Activated CD4-positive, alpha-beta T cell treated with anti-CD3 and anti-CD28 coated beads for 48 hours (primary cell): ENCODE measurements at places on chromosomes 11 and 22.

DNA sequence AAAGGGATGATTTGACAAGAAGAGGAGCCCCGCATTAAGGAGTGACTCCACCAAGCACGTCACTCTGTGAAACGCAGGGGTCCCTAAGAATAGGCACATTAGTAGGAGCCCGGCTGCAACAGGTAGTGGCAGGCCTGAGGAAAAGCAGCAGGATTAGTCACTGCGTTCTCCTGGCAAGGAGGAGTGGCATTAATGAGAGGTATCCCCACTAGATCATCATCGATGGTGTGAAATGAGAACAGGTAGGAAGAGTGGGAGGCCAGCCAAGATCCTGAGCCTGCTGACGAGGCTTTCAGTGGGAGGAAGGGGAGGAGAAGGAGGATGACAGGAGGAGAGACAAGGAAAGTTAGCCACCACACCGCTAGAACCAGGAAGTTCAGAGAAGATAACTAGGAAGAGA, 38.6 kb downstream of the NRXN2 start:
- no peak for DNase-seq

- no peak for DNase-seq
Measured at GRCh38 chr11:35073691-35074419, 65.1 kb upstream of the CD44 start.

- DNase-seq: no peak
Measured at GRCh38 chr22:36226189-36226588, 13.1 kb downstream of the APOL2 start.

DNA sequence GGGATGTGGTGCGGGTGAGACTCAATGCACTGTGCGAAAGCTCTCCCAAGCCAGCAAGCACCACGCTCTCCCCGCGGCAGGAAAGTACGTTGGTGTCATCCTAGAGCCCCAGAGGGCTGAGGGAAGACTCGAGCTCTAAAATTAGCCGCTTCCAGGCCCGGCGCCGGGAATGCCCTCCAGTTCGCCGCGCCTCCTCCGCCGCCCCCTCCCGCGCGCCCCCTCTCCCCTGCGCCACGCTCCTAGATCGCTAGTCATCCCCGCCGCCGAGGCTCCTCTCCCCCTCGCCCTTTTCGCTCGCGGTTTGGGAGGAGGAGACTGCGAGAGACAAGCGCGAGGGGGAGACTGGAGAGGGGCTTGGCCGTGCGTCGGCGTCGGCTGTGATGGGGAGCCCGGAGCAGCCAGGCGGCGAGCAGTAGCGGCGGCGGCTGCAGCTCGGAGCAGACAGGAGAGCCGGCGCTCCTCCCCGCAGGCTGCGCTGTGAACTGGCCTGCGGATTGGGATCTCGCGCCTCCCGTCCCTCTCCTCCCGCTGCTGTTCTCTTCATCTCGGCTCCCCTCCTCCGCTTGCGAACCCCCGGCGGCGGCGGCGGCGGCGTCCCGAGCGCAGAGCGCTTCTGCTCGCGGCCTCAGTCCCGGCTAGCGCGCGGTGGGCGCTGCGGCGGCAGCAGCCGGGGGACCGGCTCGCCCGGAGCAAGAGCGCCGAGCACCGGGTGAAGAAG, at the start of gene FAT3:
FAT3 (plus strand) TSS at position 412 of the 718 bp plus-strand sequence. CDS start 127,295 bp downstream, outside the sequence.
- peak; percentile 7 for DNase-seq

DNA sequence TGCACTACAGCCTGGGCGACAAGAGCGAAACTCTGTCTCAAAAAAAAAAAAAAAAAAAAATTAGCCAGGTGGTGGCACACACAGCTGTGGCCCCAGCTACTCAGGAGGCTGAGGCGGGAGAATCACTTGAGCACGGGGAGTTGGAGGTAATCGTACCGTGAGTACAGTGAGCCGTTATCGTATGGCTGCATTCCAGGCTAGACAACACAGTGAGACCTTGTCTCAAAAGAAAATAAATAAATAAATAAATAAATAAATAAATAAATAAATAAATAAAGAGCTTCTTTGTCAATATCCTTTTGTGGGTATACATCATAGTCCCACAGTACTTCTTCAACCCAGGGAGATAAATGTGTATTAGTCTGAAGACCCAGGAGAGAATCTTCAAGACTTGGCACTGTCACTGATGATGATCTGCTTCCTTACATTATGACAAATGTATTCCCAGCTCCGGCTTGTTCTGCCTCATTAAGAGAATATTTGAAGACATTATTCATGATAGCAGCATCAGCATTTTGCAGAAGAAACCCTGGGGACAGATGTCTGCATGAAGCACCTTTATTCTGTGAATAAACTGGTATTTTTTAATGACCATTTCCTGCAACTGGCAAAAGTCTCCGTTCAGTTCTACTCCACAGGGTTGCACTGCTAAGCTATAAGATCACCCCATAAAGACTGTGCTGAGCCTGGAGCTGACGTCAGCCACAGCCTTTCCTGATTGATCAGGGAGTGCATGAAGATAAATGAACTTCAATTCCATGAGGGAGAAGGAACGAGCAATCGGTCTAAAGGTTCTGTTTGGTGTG, 1.6 kb upstream of the ACY3 start:
- no peak for DNase-seq

DNA sequence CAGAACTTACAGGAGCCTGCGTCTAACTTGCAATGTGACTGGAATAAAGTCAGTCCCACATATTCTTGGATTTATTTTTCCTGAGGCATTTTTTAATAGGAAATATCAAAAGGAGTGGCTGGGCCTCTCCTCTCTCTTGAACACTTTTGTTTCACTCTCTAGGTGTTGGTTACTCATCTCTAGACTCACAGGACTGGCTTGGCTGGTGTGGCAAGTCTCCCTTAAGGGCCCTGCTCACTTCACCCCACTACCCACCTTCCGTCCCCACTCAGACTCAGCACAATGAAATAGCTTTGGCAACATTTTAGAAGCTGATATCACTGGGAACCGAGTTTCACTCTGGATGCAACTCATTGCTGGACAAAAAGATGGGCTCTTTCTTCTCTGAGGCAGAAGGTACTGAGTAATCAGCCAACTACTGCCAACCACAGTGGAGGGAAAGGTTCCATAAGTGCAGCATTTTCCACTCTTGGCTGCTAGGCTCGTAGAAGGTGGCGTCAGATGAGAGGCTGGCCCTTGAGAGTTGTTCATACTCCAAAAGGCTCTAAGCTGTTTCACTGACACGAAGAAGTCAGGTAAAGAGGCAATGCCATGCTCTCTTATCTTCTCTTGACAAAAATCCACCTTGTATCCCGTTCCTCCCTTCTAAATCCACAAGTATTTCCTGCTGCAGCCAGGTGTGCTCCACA, 390.6 kb downstream of the SOX6 start:
- DNase-seq: no peak

DNA sequence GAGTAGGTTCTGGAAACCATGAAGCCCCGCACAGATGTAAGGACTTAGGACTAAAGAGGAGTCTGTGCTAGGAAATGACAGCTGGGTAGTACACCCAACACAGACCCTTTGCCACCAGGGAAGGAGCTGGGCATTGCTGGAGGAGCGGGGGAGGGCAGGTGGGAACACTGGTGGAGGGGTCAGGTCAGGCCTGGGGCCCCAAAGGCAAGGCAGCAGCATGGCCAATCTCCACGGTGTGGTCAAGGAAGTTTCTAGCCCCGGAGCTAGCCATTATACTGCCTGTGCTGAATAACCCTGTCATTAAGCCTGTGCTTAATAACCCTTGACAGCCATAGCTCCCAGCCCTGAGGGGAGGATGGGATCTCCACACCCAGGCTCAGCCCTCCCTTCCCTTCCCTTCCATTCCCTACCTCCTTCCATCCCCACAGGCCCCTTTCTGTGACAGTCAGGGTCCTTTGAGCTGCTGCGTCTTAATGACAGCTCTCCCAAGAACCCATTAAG, 2.1 kb downstream of the TMPRSS4 start:
- no peak for DNase-seq

DNA sequence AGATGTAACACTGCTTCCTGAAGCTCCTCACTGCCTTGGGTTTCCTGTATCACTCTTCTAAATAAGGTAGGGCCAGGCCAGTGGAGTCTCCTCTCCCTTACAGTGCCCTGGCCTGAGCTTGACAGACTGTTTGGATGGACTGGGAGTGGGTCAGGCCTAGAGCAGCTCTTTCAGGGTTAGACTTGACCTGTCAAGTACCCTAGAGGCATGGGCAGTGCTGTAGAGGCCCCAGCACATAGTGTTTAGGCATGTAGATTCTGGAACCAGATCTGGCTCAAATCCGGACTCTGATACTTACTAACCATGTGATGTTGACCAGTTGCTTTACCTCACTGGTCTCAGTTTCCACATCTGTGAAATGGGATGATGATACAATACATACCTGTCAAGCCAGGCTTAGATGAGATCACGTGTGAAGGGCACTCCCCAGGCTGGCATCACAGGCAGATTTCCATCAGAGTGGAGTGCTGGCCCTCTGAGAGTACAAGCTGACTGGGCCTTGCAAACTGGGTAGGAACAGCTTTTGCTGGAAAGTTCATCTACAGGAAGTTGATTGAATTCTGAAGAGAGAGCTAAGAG, 1.4 kb upstream of the MICAL2 start:
- no peak for DNase-seq

DNA sequence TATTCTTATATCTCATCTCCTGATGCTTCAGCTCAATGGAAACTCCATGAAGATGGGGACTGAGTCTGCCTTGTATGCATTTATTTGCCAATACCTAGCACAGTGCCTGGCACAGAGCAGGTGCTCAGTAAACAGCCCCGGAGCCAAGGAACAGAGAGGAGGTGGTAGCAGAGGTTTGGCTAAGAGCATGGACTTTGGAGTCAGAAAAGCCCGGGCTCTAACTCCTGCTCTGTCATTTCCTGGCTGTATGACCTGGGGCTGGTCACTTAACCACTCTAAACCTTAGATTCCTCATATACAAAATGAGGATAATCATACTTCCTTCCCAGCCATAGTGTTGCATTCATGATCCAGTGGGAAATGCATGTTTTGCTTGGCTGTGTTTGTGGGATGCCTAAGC, 36.6 kb downstream of the TP53I11 start:
- no peak for DNase-seq

- no peak for DNase-seq
Measured at GRCh38 chr11:134437821-134438220, 25.8 kb upstream of the B3GAT1 start.

DNA sequence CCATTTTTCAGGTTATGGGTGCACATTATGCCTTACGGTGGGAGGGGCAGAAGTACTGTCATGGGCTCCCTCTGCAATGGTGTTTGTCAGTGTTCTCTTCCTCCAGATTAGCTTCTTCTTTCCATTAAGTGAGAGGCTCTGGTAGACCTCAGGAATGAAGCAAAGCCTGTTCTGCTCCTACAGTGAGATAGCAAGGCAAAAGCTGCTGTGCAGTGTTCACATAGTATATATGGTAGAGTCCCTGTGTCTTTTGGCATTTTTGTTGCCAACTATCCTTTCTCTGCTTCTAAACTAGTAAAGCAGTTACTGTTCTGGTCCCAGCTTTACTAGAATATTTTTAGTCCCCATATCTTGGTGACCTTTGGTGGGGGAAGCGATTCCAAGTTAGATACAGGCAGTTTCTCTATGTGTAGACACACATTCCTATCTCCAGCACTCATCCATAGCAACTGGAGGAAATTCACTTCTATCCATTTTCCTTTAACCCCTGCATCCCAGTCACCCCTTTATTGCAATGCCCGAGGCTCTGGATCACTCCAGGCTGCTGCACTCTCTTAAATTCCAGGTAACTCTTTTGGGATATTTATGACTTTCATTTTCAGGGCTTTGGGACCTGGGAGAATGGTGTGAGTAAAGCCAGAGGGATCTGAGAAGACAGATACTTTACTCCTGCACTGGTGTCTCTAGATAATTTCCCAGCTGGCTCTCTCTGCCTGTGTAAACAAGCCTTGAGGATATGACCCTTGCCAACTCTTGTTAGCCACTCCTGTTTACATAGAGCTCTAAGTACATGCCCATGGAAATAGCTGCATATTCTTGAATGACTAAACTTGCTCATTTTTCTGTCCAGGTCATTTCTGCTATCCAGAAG, 3.9 kb upstream of the TRIM34 start:
- DNase-seq: no peak

- DNase-seq: no peak
Measured at GRCh38 chr11:100730266-100730665, 43.2 kb downstream of the ARHGAP42 start.

- no peak for DNase-seq
Measured at GRCh38 chr11:28535677-28536076, 427.5 kb downstream of the METTL15 start.

DNA sequence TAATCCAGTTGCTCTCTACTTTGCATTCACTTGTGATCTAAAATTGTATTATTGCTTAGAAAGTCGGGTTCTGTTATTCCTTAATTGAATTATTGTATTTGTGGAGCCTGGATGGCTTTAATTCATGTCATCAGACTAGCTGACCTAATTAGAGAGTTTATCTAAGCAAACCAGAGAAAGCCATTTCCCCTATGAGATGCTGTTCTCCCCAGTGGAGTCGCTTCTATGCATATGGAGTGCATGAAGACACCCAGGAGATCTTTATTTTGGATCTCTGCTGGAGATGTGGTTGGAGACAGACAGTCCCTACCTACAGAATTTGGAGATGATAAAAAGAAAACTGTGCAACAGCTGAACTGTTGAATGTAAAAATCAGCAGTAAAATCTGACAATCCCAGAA, 45.2 kb upstream of the MYO18B start:
- DNase-seq: no peak

DNA sequence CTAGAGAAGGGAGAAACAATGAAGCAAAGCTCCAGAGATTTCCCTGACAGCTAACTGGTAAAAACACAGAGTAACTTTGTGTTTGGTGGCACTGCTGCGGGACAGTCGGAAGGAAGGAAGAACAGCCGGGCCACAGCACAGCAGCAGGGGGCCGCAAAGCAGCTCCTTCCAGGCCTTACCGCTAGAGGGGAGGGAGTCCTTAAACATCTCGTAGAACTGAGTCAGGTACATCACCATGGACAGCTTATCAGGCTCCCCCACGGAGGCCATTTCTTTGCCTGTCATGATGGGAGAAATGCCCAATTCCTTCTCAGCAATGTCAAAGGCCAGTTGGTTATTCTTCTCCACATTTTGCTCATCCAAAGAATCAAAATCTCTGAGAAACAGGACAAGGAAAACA, 114.6 kb upstream of the BID start:
- DNase-seq: no peak

DNA sequence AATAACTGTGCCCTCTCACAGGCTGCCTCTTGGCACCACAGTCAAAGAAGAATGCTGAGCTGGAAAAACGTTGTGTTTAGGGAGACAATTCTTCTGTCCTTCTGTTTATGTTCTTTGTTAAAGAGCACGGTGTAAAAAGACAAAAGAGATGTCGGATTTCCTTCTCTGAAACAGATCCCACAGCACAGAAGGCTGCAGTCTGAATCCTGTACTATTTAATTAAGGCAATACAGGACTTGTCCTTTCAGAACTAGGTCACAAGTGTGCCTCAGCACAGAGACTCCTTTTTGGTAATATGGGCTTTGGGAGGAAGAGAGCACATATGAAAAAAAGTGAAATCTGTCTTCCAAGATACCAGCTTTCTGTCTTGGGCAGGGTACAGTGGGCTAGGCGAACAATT, 201.2 kb downstream of the NTM start:
- no peak for DNase-seq

GRCh38 chr11:45331839-45332238, 45.7 kb upstream of the SYT13 start:
- DNase-seq: no peak
